B cell (primary cell): ENCODE measurements at places on chromosomes 3 and 15. TPM values are rescaled to one million over a fixed set of nuclear protein-coding genes. Genes with fewer than 3 reads are reported as not detected.

The CHRNA7 gene
- polyA plus RNA-seq: 0.16 and 0.94 TPM in 2 replicates

The P3H2 gene
- not detected in 2 replicates for polyA plus RNA-seq

The PLOD2 gene
- not detected in 2 replicates for polyA plus RNA-seq

The ACTRT3 gene
- polyA plus RNA-seq: 0.12 and 0.18 TPM in 2 replicates

The TMCO5A gene
- not detected in 2 replicates for polyA plus RNA-seq

The POPDC2 gene
- 7.5 and 9.5 TPM in 2 replicates for polyA plus RNA-seq

The NXPE3 gene
- polyA plus RNA-seq: 15.4 and 15.8 TPM in 2 replicates

The FGF7 gene
- not detected in 2 replicates for polyA plus RNA-seq

The CCDC80 gene
- polyA plus RNA-seq: under 0.01 TPM in 1 of 2 replicates, not detected in the other

The ZNF860 gene
- 11.1 and 16.2 TPM in 2 replicates for polyA plus RNA-seq

The MAGEL2 gene
- not detected in 2 replicates for polyA plus RNA-seq

The CNTN4 gene
- not detected in 2 replicates for polyA plus RNA-seq

The GNAI2 gene
- polyA plus RNA-seq: 384 and 491 TPM in 2 replicates

The TGM5 gene
- not detected in 2 replicates for polyA plus RNA-seq

The GUCA1C gene
- polyA plus RNA-seq: not detected in 2 replicates

The CNTN6 gene
- polyA plus RNA-seq: not detected in 2 replicates

The FYTTD1 gene
- polyA plus RNA-seq: 6.2 and 11.8 TPM in 2 replicates

The ARNT2 gene
- polyA plus RNA-seq: not detected in 2 replicates

The LRTM1 gene
- polyA plus RNA-seq: not detected in 2 replicates

The NANOGP8 gene
- 0.18 TPM in 1 of 2 replicates, not detected in the other for polyA plus RNA-seq

The DZIP3 gene
- 6.8 and 9.1 TPM in 2 replicates for polyA plus RNA-seq

The CCR4 gene
- 0.04 and 0.49 TPM in 2 replicates for polyA plus RNA-seq

The TICRR gene
- polyA plus RNA-seq: 0.07 and 0.13 TPM in 2 replicates

The FEZF2 gene
- not detected in 2 replicates for polyA plus RNA-seq

The EFCC1 gene
- polyA plus RNA-seq: 0.06 TPM in 1 of 2 replicates, not detected in the other

The C3orf80 gene
- 0.04 TPM in 1 of 2 replicates, not detected in the other for polyA plus RNA-seq

The PLCH1 gene
- 0.06 TPM in 1 of 2 replicates, not detected in the other for polyA plus RNA-seq

The HAUS2 gene
- polyA plus RNA-seq: 18.3 and 31.7 TPM in 2 replicates

The TMEM89 gene
- not detected in 2 replicates for polyA plus RNA-seq

The GABRR3 gene
- not detected in 2 replicates for polyA plus RNA-seq

The TRIM42 gene
- not detected in 2 replicates for polyA plus RNA-seq

The PLA2G4D gene
- polyA plus RNA-seq: not detected in 2 replicates

The GOLGA6L7 gene
- not detected in 2 replicates for polyA plus RNA-seq
